Stimulated activated CD8-positive, alpha-beta memory T cell treated with anti-CD3 and anti-CD28 coated beads, Interleukin-15, amount 100 ng/mL, for 4 hours (primary cell): ENCODE measurements at places on chromosomes 12 and 14.

DNA sequence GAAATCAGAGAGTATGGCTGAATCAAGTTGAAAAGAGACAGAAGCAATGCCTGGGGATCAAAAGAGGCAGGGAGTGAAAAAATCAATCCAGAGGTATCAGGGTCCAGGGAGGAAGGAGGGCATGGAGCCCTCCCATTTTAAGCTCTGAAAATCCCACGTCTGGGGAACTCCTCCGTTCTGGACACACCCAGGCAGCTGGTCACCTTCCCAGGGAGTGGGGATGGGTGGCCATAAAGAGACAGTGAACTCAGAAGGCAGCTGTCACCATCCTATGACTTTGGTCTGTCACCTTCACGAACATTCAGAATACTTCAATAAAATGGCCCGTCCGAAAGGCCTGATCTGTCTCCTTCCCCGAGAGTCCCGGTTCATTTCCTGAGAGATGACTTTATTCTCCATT, 71.6 kb downstream of the MAP1LC3B2 start:
- DNase-seq: no peak

DNA sequence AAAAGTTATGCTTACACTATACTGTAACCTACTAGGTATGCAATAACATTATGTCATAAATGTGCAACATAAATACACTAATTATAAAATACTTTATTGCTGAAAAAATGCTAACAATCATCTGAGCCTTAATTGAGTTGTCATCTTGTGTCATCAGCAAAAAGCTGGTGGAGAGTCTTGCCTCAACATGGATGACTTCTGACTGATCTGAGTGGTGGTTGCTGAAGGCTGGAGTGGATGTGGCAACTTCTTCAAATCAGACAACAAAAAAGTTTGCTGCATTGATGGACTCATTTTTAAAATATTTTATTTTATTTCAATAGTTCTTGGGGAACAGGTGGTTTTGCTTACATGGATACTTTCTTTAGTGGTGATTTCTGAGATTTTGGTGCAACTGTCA, 93.9 kb upstream of the AMN1 start:
- DNase-seq: no peak

DNA sequence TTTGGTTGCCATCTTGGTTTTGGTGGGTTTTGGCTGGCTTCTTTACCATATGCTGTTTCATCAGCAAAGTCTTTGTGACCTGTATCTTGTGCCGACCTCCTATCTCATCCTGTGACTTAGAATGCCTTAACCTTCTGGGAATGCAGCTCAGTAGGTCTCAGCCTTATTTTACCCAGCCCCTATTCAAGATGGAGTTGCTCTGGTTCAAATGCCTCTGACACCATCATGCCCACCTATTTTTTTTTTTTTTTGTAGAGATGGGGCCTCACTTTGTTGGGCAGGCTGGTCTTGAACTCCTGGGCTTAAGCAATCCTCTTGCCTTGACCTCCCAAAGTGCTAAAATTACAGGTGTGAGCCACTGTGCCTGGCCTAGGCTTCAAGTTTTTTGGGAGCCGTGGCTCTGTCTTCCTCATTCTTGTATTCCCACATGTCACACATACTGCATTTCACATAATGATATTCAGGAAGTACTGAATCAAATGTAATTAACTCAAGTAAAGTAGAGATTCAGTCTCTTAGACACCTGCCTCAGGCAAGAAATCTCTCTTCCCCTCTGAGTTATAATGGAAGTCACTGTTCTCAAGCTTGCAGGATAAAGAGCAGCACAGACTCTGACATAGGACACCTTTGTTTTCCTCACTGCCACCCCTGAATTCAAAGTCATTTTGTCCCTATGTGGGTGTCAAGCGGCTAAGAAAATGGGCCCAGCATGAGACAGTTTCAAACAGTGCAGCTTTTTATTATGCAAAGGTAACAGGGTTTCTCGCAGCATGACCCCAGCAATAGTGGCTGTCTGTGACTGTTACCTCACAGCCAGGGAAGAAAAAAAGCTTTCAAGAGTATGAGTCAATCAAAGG, 159.0 kb downstream of the PTPN11 start:
- no peak for DNase-seq

DNA sequence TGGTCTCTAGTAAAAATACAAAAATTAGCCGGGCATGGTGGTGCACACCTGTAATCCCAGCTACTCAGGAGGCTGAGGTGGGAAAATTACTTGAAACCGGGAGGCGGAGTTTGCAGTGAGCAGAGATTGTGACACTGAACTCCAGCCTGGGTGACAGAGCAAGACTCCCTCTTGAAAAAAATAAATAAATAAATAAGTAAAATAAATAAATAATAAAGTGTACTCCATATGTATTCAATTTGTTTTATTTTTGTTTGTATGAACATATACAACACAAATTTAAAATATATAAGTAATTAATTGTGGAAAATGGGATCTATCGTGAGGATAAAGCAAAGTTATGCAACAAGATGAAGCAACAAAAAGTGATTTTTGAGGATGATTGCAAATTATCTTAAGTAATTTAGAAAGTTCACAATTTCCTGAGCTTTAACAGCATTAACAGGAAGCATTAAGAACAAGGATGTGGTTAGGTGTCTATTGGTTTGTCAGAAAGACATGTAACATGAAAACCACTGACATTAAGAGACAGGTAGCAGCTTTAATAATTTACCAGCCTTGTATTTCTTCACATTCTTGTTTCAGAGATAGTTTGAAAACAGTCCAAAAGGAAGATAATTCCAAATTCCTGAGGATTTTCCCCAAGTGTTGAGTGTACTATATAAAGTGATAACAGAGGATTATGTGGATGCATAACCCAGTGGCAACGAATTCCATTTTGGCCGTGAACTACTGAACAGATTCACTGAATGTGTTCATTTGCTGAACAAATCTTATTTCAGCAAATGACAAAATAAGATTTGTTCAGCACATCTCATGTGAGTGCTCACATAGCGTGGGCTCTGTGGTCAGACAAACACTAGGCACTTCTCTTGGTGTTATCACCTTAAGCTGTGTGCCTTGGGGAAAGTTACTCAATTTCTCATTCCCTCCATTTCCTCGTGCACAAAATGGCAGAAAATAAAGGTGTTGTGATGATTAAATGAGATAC, 68.6 kb upstream of the RESF1 start:
- DNase-seq: no peak

GRCh38 chr14:45252366-45253069, 484 bp downstream of the MIS18BP1 start:
- no peak for DNase-seq

- DNase-seq: no peak
These were observed 85.5 kb upstream of the VRK1 start for GRCh38 chr14:96711559-96712267.

DNA sequence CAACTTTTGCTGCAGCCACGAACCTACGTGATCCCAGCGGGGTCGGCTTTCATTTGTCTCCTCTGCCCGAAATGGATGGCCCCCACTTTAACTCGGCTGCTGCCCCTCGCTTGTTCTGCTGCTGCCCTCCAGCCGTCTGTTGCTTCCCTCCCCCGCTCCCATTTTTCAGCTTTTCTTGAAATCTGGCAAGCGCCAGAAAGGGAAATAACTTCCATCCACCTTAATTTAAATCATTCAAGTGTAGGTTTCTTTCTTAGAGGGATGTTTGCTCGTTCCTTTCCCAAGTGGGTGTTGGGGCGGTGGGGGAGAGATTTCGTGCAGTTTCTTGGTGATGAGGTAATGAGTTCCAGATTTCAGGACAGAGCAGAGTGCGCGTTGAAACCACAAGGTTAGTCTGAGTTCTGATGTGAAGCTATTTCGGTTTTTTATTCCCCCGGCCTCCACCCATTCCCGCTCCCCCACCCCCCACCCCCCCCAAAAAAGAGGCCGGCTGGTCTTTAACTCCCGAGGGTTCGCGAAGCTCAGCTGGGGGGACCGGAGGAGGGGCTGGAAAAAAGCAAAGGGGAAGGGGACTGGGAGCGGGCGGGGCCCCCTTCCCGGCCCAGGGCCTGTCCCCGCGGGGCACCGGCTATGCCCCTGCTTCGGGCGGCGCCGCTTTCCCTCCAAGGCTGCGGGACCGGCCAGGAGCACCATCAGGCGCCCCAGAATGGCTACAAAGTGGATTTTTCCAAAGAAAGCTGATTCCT, 2.2 kb upstream of the ZFP36L1 start:
- DNase-seq: no peak

- DNase-seq: no peak
These were observed 14.0 kb downstream of the VSIG10 start for GRCh38 chr12:118089782-118090181.

DNA sequence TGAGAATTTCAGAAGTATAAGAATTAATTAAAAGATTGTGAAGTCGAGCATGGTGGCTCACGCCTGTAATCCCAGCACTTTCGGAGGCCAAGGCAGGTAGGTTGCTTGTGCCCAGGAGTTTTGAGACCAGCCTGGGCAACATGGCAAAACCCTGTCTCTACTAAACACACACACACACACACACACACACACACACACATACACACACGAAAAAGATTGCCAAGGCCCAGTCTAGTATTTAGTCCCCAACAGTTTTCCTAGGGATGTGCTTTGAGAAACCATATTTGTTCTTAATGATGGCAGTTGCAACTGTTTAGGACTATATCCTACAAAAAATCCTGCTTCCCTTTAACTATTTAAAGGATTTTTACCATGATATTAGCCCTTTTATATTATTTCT, 6.0 kb downstream of the TBK1 start:
- DNase-seq: no peak

- DNase-seq: no peak
These were observed 424.1 kb downstream of the PCNX1 start for GRCh38 chr14:71331403-71331802.

GRCh38 chr14:39956372-39956771, 524.1 kb upstream of the FBXO33 start:
- DNase-seq: no peak

DNA sequence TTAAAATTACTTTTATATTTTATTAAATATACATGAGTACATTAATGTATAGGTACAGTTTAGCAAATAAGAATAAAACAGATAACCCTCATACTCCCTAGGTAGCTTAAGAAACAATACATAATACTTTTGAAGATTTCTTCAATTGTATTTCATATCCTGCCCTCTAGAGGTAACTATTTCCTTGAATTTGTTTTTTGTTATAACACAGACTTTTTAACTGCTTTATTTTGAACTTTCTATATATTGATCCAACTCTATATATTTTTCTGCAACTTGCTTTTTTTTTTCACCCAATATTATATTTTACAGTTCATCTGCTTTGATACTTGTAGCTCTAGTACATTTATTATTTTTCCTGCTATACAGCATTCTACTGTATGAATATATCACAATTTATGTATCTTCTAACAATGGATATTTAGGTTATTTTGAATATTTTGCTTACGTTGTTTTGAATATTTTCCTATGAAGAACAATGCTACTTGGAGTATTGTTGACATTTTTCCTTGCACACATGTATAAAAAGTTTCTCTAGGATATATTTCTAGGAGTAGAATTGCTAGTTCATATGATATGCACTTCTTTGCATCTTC, 72.8 kb upstream of the ABCD2 start:
- DNase-seq: no peak

- DNase-seq: no peak
These were observed 101.2 kb downstream of the EEA1 start for GRCh38 chr12:92827836-92828431.

- peak; percentile 72 for DNase-seq
These were observed 7.7 kb upstream of the AMN1 start for GRCh38 chr12:31736472-31736871.

DNA sequence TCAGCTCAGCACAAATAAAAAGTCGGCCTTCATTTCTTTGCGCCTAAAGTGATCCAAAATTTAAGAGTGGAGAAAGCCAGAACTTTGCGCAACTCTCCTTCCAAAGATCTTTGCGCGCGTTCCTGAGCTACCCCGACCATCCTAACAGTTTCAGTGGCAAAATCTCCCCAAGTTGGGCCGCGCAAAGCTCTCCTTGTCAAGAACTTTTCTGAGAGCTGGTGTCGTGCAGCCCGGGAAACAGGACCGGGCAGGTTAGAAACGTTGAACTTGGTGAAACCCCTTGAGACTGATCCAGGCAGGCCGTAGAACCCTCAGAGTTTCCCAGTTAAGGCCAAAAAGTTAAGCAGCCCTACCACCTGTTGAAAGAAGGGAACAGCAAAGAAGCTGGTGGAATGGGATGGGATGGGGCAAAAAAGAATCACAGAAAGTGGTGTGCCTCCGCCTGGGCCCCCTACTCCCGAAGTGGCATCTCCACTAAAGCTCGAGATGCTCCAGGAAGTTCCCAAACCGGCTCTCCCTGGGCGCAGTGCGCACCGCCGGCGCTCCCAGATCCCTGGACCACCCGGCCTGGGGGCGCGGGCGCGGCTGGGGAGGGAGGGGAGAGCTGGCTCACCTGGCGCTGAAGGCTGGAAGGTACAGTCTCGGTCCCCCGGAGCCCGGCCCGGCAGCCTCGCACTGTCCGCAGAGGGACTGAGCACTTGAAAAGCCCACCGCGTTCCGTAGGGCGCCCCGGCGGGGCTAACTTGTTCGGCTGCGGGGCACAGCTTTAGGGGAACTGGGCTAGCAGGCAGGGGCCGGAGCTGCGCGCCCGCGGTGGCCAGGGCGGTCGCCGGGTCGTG, 768 bp downstream of the DBX2 start:
- no peak for DNase-seq

DNA sequence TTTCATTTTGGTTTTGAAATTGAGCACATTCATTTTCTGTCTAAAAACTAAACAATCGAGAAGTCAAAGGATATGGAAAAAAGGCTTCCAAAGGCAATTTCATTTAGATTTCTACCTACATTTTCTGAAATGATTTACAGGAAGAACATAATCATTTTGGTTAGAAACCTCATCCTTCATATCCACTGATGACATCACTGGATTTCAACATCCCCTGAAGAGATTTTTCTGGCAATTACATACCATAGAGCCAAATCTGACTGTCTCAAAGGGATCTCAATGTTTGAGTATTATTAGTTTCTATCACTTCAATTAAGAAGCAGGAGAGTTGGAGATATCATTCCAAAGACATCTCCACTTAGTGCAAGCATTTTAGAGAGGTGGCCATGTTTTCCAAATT, 137.8 kb downstream of the TTC7B start:
- no peak for DNase-seq

DNA sequence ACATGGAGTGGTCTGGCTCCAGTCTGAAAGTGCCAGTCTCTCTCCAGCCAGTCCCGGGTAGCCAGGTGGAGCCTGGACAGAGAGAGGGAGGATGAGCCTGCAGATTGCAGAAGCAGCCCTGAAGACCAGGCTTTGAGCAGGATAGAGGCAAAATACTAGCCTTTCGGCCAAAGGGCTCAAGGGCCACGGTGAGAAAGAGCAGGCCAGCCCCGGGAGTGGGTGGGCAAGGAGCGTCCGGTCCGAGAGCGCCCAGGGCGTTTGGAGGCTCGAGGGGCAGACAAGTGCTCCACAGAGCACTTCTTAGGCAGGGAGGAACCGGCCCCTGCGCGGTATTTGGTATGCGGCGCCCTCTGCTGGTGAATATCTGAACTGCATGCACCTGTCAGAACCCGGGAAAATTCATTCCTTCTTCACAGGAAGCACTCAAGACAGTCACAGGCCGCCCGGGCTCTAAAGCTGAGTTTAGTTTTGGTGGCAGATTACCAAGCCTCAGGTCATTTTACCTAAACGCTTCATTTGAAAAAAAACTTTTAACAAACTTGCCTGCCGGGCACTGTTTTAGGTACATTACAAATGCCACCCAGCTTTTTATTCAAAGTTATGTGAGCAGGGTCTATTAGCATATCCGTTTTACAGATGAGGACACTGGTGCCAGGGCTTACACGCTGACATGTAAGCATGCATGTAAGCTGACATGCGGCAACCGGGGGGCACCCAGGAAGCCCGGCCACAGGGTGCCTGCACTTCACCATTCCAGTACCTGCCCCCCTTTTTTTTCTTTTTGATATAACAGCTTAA, 21.0 kb upstream of the PSMC1 start:
- peak; percentile 36 for DNase-seq
